ENCODE measurements at places on chromosomes 1 and 21.

GRCh38 chr1:229341774-229342655, 832 bp downstream of the CCSAP start:
- peak; percentile 91 for DNase-seq

DNA sequence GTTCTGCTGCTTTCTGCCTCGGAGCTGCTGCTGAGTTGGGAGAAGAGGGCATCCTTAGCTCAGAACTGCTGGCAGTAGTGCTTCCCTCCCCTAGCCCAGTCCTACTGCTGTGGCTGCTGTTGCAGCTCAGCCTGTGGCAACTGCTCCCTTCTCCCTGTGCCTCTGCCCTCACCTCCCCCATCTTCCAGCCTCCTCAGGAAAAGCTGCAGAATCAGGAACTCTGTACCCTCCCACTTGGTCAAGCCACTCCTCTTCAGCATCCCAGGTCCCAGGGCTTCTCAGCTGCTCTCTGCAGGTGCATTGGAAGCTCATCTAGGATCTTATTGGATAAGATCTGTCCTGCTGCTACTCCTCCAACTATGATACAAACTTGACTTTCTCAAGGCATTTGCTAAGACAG, 316.7 kb downstream of the BRINP2 start:
- DNase-seq: no peak

DNA sequence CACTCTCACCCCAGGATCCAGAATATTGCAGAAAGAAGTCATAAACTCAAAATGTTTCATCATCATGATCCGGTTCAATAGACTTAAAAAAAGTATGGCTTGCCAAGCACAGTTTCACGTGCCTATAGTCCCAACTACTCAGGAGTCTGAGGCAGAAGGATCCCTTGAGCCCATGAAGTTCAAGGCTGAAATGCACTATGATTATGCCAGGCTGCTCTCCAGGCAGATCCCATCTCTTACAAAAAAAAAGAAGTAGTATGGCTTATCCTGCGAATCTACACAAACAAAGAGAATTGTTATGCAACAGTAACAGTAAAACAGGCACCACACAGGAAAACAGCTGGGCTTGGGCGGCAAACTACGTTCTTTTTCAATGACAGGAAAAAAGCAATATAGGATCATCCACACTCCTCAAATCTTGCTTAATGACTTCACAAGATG, 76.2 kb downstream of the EIF4G3 start:
- DNase-seq: no peak

- DNase-seq: no peak
Measured at GRCh38 chr1:214683621-214684020, 80.6 kb downstream of the CENPF start.

DNA sequence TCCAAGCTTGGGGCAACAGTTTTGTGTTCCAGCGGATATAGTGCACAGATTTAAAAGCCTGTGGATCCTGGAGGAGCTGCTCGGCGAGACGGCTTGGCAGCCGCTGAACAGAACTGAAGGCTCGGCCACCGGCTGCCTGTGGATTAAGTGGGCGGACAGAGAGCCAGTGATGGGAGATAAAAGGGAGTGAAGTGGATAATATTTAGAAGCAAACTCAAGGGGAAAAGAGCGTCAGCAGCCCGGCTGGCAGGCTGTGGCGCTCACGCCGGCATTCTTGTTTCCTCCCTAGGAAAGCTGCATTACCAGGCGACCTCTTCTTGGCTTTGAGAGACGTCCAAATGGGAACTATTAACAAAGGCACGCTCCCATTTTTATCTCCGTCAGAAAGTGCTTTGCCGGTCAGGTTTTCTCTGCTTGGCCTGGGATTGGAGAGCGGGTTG, 10.4 kb downstream of the TRABD2B start:
- no peak for DNase-seq

GRCh38 chr1:163196449-163196787, 6.3 kb downstream of the RGS5 start:
- no peak for DNase-seq

GRCh38 chr1:82260051-82260450, 459.3 kb downstream of the ADGRL2 start:
- no peak for DNase-seq

GRCh38 chr21:37601027-37601426, 234.5 kb downstream of the DYRK1A start:
- DNase-seq: no peak

DNA sequence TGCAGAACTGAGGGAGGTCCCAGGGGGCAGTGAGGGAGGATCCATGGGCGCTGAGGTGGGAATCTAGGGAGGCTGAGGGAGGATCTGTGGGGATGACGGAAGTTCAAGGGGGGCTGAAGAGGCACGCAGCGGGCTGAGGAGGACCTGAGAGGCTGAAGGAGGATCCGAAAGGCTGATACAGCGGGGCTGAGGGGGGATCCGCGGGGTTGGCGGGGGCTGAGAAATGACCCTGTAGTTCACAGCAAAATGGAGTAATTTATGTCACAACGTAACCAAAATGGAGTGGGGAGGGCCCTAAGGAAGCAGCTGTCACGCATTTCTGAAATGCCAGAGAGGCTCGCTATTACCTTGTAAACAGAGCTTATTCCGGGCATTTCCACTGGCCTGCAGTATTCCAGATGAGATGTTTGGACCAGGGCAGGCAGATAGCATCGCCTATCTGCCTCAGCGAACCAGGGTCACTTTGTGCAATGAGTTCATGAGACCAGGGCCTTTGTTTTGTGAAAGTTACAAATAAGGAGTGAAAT, 926 bp upstream of the MRPL55 start:
- DNase-seq: no peak

DNA sequence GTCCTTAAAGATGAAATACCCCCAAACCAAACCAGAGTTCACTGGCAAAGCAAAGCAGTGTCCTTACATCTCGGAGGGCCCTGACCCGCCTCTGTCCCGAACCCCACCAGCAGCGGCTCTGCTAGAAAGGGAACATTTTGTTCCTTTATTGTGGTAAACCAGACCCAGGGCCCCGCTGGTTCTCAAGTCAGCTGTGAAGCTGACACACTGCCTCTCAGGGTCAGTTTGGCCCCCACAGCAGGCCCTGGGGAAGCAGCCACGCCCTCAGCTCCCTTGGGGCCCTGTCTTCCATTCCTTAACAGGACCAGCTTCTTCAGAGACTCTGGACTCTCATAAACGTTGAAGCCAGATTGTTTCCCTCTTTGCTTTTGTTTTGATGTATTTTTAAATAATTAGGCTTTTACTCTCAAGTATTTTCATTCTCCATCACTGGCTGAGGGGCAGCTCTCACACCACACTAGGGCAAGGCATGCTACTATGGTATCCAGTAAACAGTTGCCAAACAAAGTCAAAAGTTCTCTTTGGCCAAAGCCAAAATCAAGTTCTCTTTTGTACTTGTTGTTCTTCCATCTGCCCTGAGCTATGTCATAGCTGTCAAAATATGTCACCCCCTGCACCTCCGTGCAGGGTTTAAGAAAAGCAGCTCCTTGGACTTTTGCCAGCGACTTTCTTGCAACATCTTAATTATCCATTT, 61.1 kb upstream of the ANGPTL1 start:
- no peak for DNase-seq

DNA sequence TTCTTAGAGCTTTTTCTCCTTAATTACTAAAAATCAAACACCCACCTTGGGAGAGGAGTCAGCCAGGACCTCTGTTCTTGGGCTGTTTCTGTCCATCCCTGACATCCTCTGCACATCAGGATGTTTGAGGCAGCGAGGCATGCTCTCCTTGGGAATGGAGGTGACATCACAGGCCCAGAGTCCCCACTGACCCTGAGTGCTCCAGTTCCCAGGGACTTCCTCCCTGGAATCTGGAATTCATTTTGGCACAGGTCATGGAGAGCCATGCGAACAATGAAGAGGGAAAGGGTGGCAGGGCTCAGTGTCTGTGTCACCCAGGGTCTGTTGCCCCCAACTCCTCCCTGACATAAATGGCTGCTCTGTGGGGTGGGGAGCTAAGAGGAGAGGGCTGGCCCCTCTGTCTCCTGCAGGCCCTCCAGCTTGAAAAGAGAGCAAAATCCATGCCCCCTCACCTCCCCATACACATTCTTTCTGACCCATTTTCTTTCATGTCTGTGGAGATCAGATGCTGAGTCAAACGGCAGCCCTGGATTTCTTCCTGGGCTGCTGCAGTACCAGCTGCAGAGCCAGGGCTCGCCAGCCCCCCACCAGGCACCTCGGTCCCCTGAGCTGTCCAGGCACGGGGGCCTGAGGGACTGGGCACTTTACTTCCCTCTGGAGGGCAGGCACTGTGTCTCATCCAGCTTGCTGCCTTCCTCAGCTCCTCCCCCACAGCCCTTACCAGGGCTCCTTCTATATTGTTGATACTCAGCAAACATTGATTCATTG, 102.0 kb downstream of the NMNAT2 start:
- no peak for DNase-seq

GRCh38 chr1:216710598-216711333, 12.5 kb downstream of the ESRRG start:
- no peak for DNase-seq

DNA sequence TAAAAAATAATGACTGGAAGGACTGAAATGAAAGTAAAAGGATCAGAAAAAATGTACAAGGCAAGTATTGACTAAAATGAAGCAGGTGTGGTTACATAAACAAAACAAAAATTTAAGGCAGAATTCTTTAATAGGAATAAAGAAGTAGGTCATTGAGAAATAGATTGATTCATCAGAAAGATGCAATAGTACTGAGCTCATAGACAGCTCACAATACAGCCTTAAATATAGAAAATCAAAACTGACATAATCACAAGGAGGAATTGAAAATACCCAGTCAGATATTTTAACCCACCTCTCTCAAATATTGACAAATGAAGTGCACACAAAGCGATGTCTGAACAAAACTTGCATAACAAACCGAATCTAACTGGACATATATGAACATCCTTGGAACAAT, 366.8 kb upstream of the DPYD start:
- DNase-seq: no peak

DNA sequence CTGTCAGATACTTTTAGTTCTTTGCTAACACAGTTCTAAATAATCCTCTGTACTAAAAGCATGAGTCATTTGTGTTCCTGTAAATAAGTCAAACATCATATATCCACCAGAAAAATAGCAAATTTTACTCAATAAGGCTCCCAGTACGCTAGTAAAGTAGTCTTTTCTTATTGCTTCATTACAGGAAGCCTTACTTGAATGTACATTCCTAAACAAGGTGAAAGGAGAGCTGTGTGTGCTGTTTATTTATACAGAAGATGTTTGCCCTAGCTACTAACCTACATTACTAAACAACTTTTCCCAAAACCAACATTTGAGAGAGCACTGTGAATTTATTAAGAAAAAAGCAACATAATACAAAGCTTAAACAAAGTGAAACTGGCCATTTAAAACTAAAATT, 52.0 kb downstream of the ZNHIT6 start:
- no peak for DNase-seq

DNA sequence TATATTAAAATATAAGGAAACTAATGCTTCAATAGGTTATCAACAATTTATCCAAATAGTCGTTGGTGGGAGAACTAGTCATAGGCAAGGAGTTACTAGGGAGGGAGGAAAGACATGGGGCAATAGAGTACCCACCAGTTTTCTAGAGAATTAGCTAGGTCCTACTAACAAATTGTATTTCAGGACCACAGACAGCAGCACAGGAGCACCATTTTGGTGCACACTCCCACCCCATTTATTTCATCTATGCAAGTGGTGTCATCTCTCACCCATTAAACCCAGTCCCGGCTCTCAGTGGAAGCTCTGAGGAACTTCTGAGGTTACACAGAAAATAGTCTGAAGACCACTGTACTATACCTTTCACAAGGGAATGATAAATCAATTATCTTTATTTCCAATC, 89.0 kb upstream of the BCAR3 start:
- no peak for DNase-seq

GRCh38 chr1:217876401-217876800, 245.3 kb downstream of the SPATA17 start:
- DNase-seq: no peak

GRCh38 chr21:17925899-17926298, 106.7 kb upstream of the C21orf91 start:
- DNase-seq: peak; percentile 63

- peak; percentile 60 for DNase-seq
Measured at GRCh38 chr1:204128964-204129896, 22.6 kb downstream of the ETNK2 start.

GRCh38 chr1:221284028-221284427, 404.8 kb downstream of the HLX start:
- DNase-seq: peak; percentile 25

DNA sequence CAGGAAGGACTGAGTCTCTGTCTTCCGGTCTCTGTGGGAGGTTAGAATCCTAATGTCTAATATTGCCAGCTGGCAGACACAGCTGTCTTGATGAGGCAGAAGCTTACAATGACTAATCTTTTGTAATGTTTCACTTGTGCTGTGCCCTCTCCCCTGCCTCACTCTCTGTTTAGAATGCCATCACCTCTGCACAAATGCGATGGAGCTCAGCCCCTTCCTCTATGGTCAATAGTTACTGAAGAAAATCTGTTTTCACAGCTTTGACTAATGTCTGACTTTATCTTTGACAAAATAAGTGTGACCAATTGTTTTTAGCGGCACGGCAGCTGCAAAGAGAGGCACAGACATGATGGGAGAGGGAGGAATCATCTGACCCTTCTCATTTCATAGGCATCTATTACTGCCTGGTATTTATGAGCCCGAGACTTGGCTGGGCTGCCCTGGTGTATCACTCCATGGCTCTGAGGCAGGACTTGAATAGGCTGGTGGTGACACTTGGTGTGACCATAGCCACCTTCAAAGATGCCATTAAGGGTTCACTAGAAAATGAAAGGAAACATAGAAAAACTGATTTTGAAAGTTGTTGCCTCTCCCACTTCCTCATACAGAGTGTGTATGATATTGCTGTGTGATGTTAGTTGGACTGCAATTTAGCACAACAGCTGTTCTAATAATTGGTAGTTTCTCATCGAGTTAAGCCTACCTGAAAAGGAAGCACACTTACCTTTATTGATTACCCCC, 163.2 kb upstream of the NBPF11 start:
- DNase-seq: peak; percentile 52

DNA sequence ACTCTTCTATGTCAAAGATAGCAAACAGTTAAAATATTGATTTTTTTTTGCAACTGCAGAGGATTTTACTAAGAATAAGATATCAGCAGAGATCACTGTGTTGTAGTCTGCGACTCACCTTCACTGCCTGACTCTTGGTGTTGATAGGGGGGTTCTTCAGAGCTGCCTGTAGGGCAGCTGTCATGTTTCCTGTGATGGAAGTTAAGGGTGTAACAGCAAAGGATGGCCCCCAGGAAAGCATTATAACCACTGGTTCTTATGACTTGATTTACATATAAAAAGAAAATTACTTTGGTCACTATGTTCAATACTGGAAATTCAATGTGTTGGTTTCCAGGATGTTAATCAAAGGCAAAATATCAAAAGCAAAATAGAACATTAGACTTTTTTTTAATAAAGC, 2.6 kb downstream of the ARPC5 start:
- peak; percentile 27 for DNase-seq

DNA sequence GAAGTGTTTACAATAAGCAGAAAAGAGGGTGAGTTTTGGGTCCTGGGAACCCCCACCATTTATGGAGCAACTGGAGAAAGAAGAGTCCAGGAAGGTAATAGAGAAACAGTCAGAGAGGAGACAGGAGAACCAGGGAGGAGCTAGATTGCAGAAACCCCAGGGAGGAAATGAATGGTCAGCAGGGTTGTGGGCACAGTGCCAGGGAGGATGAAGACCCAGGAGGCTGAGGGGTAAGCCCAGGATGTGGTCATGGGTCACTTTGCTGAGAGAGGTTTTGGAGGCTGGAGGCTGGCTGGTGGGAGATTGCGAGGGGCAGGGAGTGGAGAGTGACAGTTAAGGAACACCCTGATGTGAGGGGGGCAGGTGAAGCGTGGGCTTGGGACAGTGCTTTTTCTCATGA, 169.9 kb upstream of the CSF3R start:
- no peak for DNase-seq

GRCh38 chr1:115068826-115069585, 20.3 kb downstream of the TSPAN2 start:
- DNase-seq: no peak

Data from MM.1S (cell line).